WTC11 (cell line): ENCODE measurements at places on chromosomes 2 and 18.
A peak's percentile ranks its signal among the peaks of the same experiment; 100 is the strongest.

- H3K27ac ChIP-seq, result no peak overlapping the region
- DNase-seq, result peak; percentile 35
- H3K4me3 ChIP-seq, result no peak overlapping the region
- H3K4me1 ChIP-seq, result peaks cover 10% of the 10 kb centered on the region
Observed at GRCh38 chr2:171491292-171491691, 31.0 kb upstream of the CYBRD1 start.

GRCh38 chr18:9855681-9856080 is 30.1 kb upstream of the TXNDC2 start:
- H3K27me3 ChIP-seq, result no peaks in the 10 kb centered on the region
- no peak overlapping the region for H3K27ac ChIP-seq
- H3K36me3 ChIP-seq, result peaks cover 13% of the 10 kb centered on the region
- H3K4me3 ChIP-seq, result no peak overlapping the region

- no peaks in the 10 kb centered on the region for H3K27me3 ChIP-seq
- no peak within 1 kb of the TSS; the same call in 1 of the 2 replicates for H3K27ac ChIP-seq
- no peak for DNase-seq
- no peak within 1 kb of the TSS for H3K4me3 ChIP-seq
- H3K4me1 ChIP-seq, result no peaks in the 10 kb centered on the region
Observed at GRCh38 chr2:240895656-240896388, at the start of gene MAB21L4. Gene MAB21L4, minus strand, starts transcription at chr2:240896156. Its CDS starts 159 bp downstream, at chr2:240895997.

DNA sequence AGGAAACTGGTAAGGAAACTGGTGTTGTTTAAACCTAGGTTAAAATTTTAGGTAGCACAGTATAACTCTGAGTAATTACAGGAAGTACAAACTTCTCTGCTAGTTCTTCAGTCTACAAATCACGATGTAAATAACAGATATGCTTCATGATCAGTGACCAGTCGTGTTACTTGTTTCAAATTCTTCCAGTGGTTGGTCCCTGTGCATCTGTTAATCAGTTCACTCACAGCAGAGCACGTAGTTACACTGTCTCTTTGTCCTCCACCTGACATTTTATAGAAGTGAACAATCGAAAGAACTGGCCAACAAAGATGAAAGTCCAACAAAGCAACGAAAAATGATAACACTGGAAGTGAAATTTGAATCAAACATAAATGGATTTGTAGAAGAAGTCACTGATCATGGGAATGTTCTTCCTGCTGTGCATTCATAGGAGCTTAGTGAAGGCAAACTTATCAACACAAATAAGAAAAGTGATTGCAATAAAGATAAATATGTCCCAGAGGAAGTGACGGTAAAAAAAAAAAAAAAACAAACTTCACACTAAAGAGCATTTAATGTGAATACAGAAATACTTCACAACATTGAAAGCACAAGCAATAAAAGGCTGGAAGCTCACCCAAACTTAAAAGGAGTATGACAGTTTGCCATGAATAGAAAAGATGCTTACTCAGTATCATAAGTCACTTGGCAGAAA is 7.0 kb downstream of the EIF2AK2 start:
- no peaks in the 10 kb centered on the region for H3K27me3 ChIP-seq
- H3K4me3 ChIP-seq, result no peak overlapping the region
- no peak for DNase-seq
- H3K27ac ChIP-seq, result peak overlapping the region; percentile 58
- peaks cover 20% of the 10 kb centered on the region for H3K4me1 ChIP-seq

DNA sequence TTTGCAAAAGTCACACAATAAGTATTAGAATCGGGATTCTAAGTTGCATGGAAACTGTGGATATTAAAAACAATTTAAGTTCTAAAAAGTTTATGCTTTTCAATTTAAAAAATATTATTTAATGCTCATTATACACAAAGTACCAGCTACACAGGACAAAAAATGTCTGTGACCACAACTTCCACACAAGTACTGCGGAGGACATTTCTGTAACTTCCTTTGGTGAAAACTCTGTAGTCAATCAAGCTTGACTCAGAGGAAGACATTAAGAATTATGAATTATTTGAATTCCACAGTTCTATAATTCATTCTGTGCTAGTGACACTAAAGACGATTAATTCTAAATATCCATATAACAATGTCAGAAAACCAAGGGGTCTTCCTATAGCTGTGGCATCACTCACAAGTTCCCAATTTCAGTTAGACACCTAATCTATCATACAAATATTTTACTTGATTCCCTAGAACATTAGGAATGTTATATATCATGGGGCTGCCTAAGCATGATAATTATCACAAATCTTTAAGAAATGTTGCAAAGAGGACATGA is 120.5 kb downstream of the AFF3 start:
- H3K4me1 ChIP-seq, result no peaks in the 10 kb centered on the region
- no peaks in the 10 kb centered on the region for H3K36me3 ChIP-seq
- no peaks in the 10 kb centered on the region for H3K27me3 ChIP-seq

- no peak overlapping the region for H3K27ac ChIP-seq
- no peaks in the 10 kb centered on the region for H3K36me3 ChIP-seq
- H3K4me3 ChIP-seq, result no peak overlapping the region
- H3K4me1 ChIP-seq, result peaks cover 40% of the 10 kb centered on the region
- no peak for DNase-seq
- H3K27me3 ChIP-seq, result peaks cover 16% of the 10 kb centered on the region
Observed at GRCh38 chr2:21047141-21048009, 3.5 kb upstream of the APOB start.
